ENCODE measurements at places on chromosomes 11 and 22.

DNA sequence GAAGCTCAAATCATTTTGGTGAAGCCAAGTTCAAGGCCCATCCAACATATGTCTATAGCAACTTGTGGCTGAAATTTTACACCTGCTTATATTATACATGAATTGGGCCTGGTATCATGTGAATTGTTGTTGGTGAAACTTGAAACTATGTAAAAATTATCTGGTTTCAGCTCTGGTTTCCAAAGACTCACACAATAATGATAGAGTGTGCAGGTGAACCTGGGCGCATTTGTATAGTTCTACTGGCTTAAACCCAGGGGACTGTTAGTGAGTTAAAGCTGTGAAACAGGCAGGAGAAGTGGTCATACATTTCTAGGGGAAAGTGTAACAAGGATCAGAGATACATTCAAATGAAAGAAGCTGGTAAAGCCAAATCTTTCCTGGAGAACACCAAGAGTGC is 627.3 kb downstream of the METTL15 start:
- DNase-seq, result no peak

DNA sequence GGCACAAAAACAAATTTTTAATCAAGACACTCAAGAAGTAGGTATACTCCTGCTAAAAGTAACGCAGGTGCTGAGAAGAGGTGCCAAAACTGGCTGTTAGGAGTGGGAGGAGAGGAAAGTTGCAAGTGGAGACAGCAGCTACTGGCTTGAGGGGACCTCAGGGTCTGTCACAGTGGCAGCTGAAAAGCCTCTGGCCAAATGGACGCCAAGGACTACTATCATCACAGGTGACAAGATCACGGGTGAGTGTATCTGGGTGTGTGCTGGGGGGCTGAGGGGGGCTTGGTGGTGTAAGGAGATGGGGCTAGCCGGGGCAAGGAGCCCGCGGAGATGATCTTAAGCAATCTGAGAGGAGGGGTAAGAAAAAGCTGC is 687 bp downstream of the ZNF202 start:
- no peak for DNase-seq

DNA sequence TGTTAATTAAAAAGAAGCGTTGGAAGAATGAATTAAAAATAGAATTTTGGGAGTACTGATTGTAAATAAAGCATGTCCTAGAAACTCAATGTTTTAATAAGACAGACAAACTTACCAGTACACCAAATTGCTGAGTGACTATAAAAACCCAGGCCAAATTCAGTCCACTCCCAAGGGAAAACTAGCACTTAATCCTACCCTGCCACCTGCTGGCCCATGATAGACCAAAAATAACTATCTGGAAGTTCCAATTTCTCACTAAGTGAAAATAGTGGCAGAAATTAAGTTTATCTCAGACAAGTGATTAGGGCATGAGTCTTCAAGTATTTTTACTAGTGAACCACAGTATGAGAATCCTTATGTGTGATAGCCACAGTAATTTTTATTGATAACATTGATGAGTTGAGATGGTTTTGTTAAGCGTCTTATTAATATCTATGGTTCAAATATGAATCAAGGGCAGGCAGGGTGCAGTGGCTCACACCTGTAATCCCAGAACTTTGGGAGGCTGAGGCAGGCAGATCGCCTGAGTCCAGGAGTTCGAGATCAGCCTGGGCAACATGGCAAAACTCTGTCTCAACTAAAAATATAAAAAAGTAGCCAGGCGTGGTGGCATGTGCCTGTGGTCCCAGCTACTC is 9.8 kb upstream of the DDX10 start:
- DNase-seq, result no peak

- no peak for DNase-seq
Measured at GRCh38 chr11:126924376-126925040, 76.1 kb downstream of the KIRREL3 start.

DNA sequence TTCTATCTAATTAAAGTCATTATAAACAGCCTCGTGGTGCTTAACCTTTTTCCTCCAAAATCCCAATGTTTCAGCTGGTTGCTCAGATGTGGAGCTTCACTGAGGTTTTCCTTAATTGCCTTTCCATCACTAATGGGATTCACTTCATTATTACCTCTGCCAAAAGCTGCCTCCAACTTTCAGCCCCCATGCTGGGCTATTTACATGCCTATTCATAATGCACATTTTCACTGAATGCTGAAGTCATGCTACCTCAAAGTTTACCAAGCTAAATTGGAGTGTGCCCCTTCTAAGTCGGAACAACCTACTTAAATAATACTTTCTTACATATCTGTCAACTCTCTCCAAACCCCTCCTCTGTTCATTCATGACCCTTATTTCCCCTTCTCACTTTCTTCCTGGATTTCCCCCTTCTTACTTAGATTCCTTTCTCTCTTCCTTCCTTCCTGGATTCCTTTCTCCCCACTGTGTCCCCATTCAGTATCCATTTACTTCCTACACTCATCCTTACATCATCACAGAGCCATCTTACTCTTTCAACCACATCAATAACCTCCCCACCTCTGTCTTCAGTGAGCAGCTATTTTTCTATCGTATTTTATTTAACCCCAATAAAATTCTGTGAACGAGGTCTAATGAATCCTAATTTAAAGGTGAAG is 887.3 kb upstream of the TENM4 start:
- DNase-seq, result no peak

GRCh38 chr11:112300094-112300786 is 39.6 kb upstream of the PLET1 start:
- no peak for DNase-seq

- DNase-seq, result no peak
Measured at GRCh38 chr11:35546317-35546716, 20.9 kb upstream of the PAMR1 start.

DNA sequence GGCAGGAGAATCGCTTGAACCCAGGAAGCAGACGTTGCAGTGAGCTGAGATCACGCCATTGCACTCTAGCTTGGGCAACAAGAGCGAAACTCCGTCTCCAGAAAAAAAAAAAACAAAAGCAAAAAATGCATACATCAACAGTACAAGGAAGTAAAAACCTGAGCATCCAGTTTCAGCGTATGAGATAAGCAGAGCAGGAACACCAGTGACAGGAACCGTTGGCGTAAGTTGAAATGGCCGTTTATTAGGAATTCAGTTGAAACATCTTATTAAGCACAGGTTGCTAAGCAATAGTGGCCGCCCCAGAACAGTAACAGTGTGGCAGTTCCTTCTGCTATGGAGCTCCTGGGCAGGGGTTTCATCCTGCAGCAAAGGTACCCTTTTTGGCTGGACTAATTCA is 4.0 kb upstream of the L3MBTL2 start:
- no peak for DNase-seq

GRCh38 chr11:129460714-129461113 is 85.1 kb downstream of the BARX2 start:
- DNase-seq, result no peak

DNA sequence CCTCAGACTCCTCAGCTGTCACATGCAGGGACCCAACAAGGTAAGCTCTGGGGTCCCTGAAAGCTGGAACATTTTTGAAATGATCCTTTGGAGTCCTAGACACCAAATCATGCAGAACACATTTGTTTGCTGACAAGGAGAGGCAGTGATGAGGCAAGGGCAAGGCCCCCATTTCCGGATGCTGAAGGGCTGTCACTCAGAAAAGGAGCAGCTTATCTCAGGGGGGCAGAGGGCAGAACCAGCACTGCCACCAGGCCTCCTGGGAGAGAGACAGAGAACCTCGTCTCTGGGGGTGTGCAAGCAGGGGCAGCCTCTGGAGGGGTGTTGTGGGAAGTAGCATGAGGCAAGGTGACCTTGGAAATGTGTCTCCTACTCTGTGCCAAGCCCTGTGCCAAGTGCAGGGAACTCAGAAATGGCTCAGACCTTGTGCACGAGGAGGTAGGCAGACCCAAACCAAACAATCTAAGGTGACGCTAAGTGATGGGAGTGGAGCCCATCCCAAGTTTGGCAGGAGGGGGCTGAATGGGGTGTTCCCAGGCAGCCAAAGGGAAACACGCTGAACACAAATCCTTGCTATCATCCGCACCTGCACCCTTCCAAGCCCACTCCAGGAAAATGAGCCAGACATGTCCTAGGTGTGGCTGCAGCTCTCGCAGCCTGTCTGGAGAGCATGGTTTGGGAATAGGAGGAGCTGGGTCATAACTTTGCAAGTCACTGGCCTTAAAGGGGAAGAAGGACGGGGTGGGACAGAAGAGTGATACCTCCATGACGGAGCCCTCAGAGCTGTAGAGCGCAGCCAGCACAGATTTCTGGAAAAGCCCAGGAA is 94.2 kb downstream of the PDE2A start:
- no peak for DNase-seq

GRCh38 chr11:58912124-58912523 is 27.2 kb upstream of the GLYATL1 start:
- no peak for DNase-seq

DNA sequence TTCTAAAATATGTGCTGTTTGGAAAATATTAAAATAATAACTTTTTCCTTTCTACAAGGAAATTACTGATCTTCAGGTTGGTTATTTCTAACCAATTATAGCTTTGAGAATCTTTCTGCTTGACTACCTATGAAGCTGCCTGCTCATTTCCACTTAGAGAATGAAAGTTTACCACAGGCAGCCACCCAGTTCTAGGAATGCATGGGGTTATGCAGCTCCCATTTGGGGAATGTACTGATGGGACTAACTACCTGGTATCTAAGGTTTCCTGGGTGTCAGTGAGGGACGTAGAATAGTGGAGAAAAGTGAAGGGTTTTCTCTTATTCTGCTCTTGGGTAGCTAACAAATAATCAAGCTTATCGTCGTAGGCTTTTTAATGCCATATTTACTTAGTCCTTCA is 73.4 kb downstream of the DEUP1 start:
- no peak for DNase-seq

- DNase-seq, result no peak
Measured at GRCh38 chr11:21963013-21963412, 229.9 kb upstream of the ANO5 start.

DNA sequence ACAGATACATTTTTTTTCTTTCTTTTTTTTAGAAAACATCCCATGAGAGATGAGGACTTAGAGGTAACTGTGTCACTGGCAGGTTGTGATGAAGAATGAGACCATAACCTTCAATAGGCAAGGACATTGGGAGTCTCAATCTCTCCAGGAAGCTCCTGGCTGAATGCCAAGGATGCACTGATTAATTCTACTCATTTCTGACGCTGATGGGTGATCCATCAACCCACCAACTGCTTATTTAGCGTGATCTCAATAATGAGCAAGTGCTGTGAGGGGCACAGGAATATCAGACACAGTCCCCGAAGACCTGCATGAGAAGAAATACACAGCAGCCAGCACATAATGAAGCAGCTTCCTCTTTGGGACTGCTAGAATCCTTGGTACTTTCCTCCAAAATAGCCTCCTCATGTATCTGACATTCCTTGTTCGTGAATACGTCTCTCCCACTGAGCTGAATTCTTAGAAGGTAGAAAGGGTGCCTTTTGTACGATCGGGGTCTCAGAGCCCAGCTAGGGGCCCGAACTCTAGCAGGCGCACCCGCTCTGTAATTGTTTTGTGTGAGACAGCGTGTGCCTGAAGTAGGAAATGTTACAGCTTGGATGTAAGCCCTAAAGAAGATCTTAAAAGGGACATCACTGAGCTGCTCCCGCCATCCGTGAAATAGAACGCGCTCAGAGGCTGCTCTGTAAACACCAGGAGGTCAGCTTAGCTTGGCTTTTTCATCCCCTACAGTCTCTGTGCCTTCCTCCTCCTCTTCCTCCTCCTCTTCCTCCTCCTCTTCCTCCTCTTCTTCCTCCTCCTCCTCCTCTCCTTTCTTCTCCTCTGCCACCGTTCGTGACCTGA is 7.2 kb downstream of the CLMP start:
- DNase-seq, result no peak

GRCh38 chr11:96055706-96056387 is 131.9 kb upstream of the MTMR2 start:
- no peak for DNase-seq

DNA sequence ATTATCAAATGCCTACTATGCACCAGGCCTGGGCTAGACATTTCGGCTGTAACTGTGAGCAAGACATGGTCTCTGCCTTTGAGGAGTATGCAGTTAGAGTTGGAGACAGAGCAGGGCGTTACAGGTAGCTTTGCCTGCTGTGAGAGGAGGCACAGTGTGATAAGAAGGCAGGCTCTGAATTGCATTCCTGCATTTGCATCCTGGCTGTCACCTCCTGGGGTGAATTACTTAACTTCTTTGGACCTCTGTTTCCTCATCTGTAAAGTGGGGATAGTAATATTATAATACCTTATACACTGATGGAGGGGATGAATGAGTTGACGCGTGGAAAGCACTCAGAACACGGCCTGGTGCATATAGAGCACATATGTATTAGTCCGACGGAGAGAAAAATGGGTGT is 118.1 kb upstream of the ARHGAP20 start:
- DNase-seq, result no peak

DNA sequence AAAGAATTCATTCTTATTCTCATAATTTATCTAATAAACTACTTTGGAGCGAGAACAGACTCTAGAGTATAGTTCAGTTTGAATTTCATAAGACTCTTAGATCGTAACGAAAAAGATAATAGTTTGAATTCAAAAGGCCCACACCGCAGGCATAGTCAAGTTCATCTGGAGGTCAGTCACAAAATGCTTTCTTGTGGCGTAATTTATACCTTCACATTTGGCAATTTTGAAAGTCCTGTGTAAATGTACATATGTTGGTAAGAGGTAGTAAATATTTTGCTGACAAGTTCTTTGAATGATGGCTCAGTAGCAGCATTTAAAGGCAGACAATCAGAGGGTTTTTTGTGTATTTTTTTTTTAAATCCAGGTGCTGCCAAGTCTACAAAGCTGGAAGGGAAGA is 88.1 kb downstream of the TEAD1 start:
- DNase-seq, result no peak

GRCh38 chr22:25039754-25040153 is 87.2 kb downstream of the KIAA1671 start:
- no peak for DNase-seq

DNA sequence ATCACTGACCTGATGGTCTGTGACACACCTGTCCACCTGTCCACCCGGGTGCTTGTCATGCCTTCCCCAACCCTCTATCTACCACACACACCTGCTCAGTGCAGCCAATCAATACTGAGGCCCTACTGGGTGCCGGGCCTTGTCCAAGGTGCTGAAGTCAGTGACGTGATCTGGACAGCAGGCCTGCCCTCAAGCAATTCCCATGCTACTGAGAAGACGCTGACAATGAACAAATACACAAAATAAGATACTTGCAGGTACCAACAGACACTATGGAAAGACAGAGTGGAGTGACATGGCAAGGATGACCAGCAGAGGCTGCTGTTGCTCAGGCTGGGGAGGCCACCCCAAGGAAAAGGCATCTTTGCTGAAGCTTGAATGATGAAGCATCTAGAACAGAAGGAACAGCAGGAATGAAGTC is 21.2 kb downstream of the PLAAT3 start:
- no peak for DNase-seq

DNA sequence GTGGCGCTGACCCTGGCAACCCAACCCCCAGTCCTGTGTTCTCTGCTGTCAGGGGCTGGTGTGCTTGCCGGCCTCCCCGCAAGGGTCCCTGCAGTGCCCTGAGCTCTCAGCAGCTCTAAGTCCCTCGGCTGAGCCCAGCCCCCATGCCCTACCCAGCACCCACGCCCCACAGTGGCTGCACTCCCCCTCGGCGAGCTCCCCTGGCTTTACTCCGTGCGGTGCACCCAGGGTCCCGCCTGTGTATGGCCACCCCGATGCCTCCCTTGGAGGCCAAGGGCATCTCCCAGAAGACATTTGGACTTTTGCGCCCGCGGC is 72.5 kb upstream of the SHISAL1 start:
- no peak for DNase-seq
